HCEC 1CT (cell line): ENCODE measurements at places on chromosomes 4 and X.

DNA sequence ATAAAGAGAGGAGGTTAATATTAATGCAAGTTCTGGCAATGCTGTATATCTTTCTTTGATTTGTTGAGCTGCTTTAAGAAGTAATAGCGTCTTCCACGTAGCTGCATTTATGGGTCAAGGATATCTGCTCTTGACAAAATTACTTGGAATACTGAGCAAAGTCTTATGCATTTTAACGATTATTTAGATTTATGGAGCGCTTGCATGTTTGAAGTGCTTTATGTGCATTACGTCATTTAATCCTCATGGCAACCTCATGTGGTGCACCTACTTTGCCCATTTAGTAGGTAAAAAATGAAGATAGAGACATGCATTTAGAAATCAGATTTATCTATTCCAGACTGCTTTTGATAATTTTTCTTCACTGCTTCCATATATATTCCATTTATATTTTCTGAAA lies 46.0 kb downstream of the DTHD1 start:
- no peak for DNase-seq

- DNase-seq: no peak
Measured at GRCh38 chr4:92483341-92483740, 179.6 kb downstream of the GRID2 start.

GRCh38 chr4:169305651-169306050 lies 34.9 kb upstream of the SH3RF1 start:
- DNase-seq: no peak

DNA sequence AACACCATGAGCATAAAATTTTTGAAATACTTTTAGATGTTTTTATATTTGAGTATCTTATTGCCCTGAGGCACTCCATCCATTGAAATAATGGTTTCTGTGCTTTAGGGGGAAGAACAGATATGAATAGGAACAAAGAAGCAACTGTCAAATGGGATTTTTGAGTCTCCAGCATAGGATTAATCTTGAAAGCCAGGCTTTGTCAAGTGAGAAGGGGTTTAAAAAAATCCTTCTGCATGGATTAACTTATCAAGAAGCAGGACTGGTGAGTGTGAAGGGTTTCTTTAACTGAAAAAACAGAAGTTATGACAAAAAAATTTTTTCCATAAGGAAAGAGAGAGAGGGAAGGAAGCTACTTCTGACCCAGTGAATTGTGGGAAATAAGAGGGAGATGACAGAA lies 7.6 kb upstream of the NUDT9 start:
- no peak for DNase-seq

DNA sequence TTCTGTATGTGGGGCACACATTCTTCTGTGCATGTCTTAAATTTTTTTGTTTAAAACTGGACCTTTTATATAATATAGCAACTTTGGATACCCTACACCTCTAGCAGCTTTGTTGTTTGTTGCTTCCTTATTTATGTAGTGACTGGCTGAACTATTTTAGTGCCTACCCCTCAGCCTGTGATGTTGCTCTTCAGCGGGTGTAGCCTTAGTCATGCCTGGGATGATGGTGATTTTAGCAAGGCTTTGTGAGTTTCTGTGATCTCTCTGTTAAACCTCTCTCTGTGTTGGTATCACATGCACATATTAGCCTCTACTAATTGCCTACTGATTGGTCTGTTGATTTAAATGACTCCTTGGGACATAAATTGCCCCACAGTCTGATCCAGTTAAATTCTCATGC lies 22.8 kb downstream of the USP9X start:
- no peak for DNase-seq

DNA sequence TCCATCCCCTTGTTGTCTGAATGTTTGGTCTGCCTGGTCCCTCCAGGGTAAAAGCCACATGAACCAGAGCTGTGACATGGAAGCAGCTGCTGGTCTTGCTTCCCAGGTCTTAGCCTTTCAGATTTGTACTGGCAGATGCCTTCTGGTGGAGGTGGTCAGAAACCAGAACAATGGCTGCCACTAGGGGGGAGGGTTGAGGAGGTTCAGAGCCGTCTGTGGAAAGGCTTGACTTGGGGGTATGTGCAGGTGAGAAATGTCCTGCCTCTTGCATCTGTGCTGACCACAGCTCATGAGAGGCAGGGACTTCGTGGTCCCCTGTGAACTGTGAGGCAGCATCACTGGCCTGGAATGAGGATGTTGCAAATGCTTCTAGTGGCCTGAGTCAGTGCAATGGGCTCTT lies 144.2 kb upstream of the WDR1 start:
- no peak for DNase-seq

- no peak for DNase-seq
Measured at GRCh38 chr4:25760048-25760447, 102.7 kb downstream of the SEL1L3 start.

DNA sequence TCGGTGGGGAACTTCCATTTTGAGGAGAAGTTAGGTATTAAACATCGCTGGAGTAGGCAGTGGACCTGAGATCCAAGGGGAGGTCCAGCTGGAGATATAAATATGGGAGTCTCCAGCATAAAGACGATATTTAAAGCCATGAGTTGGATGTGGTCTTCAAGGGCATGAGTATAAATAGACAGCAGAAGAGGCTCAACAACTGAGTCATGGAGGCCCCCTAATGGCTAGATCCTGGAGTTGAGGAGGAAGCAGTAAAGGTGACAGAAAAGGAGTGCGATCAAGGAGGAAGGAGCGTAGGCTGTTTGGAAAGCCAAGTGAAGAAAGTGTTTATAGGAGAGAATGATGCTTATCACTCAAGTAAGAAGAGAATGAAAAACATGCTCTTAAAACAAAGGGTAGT lies 18.1 kb upstream of the APBB2 start:
- no peak for DNase-seq

DNA sequence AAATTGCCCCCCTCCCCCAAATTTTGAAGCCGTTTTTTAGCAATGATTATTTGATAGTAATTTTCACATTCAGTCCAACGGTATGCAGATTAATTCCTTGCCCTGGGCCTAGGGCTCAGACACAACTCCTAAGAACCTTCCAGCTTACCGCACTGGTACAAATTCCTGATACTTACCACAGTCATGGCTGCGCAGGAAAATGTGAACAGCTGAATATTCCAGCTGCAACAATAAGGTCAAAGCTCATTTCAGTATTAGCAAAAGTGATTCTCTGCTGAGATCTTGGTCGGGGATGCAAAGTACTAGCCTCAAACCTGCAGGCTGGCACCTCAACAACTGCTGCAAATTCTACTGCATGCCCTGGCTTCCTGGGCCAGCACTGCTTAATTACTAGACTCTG lies 3.0 kb downstream of the ATP11C start:
- no peak for DNase-seq

DNA sequence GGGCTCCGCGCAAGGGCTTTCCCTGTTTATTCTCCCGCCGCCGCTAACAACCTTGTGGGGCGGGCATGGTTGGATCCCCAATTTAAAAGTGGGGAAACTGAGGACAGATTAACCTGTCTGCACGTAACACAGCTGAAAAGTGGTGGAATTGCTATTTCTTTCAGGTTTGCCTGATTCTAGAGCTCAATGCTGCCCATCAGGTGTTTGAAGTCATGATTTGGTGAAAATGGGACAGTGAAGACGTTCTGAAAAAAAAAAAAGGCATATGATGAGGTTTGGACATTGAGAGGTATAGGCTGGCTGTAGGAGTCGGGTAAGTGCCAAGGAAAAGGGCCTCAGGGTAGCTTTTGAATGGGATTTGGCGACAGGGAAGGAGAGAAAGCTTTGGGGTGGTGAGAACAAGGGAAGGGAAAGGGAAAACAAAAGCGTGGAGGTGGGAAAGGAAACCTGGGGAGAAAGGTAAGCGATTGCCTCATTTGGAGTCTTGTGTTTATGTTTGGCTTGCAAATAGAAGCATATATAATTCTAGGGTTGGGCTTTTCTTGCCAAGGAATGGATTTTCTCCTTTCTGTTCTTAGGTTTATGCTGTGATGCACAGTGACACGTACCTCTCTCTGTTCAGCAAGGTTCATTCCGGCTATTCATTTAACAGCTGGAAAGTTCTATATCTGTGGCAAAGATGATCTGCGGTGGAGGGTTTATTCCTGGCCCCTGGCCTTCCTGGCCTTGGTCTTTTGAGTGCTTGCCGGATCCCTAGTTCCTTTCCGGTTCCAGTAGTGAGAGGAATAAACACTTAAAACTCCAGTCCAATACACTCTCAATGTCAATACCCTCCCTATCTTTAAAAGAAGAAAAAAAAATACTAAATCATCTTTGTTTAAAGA lies 2.4 kb upstream of the STIM2 start:
- DNase-seq: no peak

GRCh38 chrX:103565197-103565596 lies 20.1 kb upstream of the TCEAL4 start:
- no peak for DNase-seq

GRCh38 chr4:105116616-105117319 lies 29.9 kb upstream of the TET2 start:
- no peak for DNase-seq

DNA sequence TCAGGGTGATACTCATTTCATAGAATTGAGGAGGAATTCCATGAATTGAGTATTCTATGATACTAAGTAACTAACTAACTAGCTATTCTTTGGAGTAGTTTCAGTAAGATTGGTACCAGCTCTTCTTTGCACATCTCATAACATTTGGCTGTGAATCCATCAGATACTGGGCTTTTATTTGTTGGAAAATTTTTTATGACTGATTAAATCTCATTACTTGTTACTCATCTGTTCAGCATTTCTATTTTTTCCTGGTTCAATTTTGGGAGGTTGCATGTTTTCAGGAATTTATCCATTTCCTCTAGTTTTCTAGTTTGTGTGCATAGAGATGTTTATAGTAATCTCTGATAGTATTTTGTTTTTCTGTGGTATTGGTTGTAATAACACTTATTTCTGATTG lies 70.8 kb upstream of the FREM3 start:
- DNase-seq: no peak
